Stimulated activated naive CD4-positive, alpha-beta T cell treated with Interleukin-2 at 50 U/mL for 16 hours (primary cell): ENCODE measurements at places on chromosomes 6 and 20.

- DNase-seq = no peak
Observed at GRCh38 chr20:40575851-40576250, 113.2 kb downstream of the MAFB start.

DNA sequence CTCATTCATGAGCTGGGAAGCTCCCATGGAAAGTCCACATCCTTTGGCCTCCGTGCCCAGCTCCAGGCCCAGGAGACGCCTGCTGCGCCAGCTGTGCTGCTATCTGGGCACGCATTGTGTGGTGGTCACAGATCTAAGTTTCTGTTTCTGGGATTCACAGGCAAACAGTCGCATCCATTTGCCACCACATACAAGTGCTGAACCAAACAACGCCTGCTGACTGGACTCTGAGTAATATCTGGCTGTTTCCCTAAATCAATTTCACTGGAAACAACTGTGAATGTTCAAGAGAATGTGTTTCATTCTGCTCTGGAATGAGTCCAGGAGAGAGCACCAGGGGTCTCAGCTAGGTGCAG is 45.5 kb downstream of the IRF4 start:
- no peak for DNase-seq

GRCh38 chr20:32378461-32378860 is 20.3 kb downstream of the ASXL1 start:
- DNase-seq = no peak

- DNase-seq = no peak
Observed at GRCh38 chr6:141443032-141443431, 689.7 kb upstream of the GJE1 start.

GRCh38 chr6:98828941-98829411 is 5.4 kb upstream of the POU3F2 start:
- no peak for DNase-seq

DNA sequence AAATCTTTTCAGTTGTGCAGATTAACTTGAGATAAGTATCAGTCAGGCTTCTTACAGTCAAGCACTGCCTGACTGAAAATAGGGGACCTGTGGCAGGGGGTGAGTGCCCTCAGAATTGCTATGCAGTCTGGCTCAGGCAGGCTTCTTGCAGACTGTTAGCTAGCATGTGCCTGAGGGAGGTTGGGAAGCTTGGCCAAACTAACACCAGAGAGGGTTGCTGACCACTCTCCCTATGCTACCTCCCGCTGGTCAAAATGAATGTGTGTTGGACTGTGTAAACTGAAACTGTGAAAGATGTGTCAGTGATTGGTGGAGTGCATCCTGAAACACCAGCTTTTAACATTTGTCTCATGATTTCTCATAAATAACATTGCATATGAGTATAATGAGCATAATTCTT is 622.3 kb upstream of the IMPG1 start:
- DNase-seq = no peak

GRCh38 chr6:110626442-110626841 is 150.0 kb upstream of the SLC22A16 start:
- no peak for DNase-seq

DNA sequence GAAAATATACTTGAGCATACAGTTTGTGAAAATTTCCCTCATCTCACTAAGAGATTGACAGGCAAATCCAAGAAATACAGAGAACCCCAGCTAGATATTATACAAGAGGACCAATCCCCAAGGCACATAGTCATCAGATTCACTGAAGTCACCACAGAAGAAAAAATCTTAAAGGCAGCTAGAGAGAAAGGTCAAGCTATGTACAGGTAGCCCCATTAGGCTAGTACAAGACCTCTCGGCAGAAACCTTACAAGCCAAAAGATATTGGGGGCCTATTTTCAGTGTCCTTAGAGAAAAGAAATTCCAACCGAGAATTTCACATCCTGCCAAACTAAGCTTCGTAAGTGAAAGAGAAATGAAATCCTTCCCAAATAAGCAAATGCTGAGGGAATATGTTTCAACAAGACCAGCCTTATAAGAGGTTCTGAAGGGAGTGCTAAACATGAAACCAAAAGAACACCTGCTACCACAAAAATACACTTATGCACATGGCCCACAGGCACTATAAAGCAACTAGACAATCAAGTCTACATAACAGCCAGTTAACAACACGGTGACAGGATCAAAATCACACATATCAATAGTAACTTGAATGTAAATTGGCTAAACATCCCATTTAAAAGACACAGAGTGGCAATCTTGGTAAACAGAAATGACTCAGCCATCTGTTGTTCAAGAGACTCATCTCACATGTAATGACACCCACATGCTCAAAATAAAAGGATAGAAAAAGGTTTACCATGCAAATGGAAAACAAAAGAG is 96.3 kb downstream of the FHL5 start:
- no peak for DNase-seq

DNA sequence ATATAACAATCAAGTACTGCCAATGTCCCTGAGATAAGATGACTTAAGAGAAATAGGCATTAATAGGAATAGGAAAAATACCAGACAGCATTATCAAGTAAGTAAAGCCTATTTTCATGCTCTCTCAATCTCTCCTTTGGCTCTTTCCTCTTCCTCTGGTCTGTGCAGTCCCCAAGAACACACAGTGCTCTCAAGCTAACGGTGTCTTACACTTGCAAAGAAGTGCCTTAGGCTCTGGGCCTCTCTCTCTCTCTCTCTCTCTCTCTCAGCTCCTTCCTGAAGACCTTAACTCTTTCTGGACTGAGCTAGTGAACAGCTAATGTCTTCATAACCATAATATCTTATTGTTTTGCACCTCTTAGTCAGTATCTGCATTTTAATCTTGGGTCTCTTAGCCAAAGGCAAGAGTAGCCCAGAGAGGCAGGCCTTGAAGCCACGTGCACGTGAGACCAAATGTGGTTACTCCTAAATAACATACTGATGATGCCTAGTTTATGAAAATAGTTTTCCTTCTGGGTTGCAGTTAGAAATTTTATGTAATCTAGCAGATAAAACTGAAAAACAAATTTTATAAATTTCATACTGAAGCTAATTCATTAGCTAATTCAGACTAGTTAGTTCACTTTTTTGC is 70.8 kb downstream of the TPD52L1 start:
- no peak for DNase-seq

DNA sequence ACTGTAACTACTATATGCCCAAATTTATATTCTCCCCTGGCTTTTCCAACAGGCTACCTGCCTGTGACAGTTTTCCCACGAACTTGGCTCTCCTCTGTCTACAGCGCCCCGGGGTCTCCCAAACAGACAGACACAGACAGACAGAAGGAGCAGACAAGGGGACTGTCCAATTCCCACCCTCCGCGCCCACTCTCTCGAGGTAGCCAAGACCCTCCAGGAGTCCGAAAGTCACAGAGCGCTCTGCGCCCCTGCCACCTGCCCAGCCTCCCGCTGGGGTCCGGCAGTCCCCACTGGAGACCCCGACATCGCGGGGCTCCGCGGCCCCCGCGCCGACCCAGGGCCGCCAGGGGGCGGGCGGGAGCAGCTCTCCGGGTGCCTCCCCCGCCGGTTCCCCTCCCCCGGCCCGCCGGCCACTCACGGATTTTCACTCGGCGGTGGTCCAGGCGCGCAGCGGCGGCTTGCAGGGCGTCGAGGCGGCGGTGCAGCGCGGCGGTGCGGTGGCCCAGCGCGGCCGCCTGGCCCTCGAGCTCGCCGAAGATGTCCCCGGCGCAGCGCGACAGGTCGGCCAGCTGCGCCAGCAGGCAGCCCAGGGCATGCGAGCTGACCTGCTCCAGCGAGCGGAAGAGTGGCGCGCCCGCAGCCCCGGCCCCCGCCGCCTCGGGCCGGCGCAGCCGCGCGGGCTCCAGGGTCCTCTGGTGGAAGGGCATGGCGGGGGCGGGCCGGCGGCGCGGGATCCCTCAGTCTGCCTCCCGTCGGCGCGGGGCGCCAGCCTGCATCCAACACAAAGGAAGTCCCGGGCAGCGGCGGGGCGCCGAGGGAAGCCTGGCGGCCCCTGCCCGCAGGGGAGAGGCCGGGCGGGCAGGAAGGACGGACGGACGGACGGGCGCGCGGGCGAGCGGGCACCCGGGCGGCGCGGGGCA is 81.3 kb upstream of the CCDC28A start:
- DNase-seq = peak; percentile 40

DNA sequence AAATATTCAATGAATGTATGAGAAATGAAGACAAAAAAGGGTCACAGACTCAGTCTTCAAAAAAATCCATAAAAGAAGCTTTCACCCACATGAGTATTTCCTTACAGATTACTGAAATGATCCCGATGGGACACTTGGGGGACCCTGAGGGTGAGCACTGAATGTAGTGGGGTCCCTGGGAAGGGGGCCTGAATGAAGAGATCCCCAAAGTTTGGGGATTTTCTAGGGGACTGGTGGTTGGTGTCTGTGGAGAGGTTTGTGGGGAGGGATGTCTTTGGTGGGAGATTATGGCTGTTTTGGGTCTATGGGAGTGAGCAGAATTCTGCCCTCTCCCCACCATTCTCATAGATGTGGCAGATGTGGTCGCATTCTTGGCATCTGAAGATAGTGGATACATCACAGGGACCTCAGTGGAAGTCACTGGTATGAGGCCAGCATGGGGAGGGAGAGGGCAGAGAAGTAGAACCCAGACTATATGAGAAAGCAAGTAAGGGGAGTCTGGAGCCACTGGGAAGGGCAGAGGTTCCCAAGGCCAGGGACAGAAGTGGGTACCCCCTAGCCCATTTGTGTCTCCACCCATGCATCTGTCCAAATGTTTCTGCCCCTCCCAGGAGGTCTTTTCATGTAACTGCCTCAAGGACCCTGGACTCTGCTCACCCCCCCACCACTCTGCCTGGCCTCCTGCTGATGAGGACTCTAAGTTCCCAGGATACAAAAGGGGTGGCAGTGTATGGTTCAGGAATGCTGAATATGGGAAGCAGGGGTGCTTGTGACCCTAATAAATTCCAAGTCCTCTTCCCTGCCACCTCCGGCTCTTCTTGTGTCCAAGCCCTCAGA is 1.8 kb downstream of the HSD17B8 start:
- DNase-seq = no peak

DNA sequence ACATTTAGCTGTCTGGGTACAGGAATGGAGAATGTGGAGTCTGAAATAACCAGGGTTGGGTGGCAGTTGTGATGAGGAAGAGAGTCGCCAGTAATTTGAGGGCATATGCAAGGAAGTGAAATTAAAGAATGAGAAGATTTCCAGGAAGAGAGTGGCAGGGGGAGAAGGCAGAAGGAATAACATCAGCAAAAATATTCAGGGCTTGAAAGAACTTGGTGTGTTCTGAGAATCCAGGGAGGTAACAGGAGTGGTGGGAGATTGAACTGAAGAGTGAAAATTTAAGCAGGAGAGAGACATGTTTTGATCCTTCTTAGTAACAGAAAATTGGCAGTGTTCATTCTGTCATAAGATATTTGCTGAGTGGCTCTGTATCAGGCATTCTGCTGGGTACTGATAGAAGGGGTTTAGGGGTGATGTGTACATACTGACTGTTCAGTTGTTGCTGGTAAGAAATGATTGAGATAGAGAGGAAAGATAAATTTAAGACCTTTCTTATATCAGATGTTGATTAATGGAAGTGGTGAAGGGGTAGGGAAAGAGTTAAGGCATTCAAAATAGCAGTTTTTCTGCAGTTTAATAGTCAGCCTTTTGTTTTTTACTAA is 54.7 kb downstream of the PHF20 start:
- DNase-seq = no peak

DNA sequence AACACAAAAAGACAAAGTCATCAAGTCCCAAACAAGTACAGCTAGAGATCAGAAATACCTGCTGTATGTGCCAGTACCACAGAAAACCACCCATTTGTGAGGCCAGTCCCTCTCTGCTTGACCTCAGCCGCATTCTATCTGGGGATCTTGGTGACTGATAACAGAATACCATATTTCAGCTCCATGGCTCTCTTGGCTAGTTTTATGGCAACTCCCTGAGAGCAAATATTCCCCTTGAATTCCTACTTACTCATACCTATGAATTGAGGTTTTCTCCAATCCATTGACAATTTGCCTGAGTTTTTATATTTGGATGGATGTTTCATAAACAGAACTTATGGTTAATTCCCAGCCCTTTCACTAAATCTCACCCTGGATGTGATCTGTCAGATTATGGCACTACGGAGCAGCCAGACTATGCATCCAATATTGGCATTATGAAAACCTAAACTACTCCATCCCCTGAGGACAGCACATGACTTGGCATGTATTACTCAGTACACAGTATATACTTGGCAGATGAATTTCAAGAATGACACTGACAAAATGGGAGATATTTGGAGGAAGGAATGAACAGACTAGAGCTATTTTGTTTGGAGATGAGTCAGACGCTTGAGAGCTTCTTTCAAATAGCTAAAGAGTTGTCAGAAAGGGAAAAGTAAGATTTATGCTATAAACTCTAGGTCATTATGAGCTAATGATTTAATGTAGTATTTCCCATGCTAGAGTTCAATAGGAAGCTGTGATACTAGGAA is 95.7 kb downstream of the PRDM1 start:
- DNase-seq = no peak

- no peak for DNase-seq
Observed at GRCh38 chr20:50909413-50909812, 21.8 kb downstream of the ADNP start.

DNA sequence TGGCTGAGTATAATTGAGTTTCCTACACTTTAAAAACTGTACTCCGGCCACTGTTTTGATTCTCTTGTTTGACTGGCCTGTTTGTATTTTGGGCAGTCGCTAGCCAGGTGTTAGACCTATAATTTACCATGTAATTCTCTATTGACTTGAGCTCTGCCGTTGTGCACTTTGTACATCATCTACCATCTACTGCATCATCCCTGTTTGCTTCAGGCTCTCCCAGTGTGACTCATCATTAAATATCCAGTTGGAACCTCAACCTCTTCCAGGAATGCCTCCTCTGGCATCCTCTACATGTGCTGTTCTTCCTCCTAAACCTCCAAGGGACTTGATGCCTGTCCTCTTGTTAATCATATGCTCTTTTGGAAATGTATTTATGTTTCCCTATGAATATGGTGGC is 72.3 kb downstream of the FARS2 start:
- DNase-seq = no peak

DNA sequence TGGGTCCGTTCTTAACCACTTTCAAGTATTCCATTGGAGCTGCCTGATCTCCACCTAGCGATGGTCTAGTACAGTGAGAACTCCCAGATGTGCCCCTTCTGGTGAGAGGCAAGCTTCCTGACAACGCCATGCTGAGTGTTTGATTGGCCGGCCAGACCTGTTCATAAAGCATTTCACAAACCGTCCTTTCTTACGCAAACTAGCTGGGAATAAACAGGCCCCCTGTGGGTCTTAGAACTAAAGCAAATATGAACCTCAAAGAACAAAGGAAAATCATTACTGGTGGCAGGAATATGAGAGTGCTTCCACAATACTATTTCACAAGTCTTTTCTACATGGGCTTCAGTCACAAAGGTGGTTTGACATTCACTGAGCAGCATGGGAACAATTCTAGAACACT is 15.6 kb upstream of the GCNT2 start:
- DNase-seq = no peak

GRCh38 chr6:116144605-116145004 is 18.7 kb upstream of the COL10A1 start:
- DNase-seq = no peak
